Epithelial cell of esophagus (primary cell): ENCODE measurements at places on chromosomes 7 and 10.

- no peak for DNase-seq
Observed at GRCh38 chr7:122380992-122381391, 76.4 kb upstream of the FEZF1 start.

- no peak for DNase-seq
Observed at GRCh38 chr10:79579361-79579760, 19.2 kb upstream of the SFTPA2 start.

GRCh38 chr10:19902456-19902855 is 86.2 kb downstream of the PLXDC2 start:
- no peak for DNase-seq

DNA sequence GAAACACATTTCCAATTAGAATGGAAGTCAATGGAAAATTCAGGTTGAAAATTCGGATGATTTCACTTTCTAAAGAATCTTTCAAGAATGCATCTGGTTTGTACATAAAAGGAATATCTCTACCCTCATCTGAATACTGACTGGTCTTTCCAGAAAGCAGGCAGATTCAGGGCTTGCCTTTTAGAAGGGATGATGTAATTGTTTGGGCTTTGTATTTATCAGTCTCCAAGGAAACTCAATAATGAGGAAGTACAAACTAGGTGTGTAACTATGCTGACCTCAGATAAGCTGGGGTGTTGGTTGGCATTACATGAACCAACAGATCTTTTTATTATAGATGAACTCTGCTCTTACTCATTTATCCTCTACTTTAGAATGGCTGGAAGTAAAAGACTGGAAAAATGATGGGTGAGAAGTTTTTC is 24.1 kb downstream of the PDLIM1 start:
- DNase-seq: peak; percentile 97

GRCh38 chr7:38190011-38190410 is 12.0 kb downstream of the STARD3NL start:
- DNase-seq: peak; percentile 46

GRCh38 chr7:75905785-75906604 is 9.0 kb upstream of the POR start:
- peak; percentile 93 for DNase-seq

GRCh38 chr7:54837168-54837567 is 78.2 kb upstream of the SEC61G start:
- DNase-seq: no peak

GRCh38 chr7:2355705-2356008 is 1.0 kb downstream of the EIF3B start:
- DNase-seq: no peak

GRCh38 chr7:95264363-95264891 is 59.9 kb downstream of the PON1 start:
- peak; percentile 24 for DNase-seq

- DNase-seq: no peak
Observed at GRCh38 chr10:116741391-116742351, 695 bp downstream of the HSPA12A start.

DNA sequence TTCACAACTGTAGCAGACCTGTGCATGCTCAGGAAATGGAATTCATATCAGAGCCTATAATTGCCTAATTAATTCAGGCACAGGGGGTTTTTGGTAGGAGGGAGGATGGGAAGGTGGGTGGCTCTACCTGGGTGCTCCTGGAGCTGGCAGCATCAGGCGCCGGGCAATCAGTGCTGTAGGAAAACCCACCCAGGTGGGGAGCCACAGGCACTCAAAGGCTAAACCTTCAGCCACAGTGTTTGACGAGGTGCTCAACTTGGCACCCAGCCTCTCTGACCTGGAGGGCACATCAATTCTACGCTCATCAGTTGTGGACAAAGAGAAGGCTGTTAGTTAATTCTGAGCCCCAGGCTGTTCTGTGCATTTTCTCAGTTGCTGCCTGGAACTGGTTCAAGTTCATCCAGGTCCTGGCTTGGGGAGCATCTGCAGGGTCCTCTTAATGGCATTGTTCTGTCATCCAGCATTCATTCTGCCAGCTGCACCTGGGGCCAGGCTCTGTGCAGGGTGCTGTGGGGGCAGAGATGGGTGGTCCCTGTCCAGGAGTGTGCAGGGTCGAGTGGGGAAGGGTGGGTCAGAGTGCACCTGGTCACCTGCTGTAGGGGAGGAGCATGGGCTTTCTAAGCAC is 54.1 kb upstream of the NPTX2 start:
- no peak for DNase-seq

DNA sequence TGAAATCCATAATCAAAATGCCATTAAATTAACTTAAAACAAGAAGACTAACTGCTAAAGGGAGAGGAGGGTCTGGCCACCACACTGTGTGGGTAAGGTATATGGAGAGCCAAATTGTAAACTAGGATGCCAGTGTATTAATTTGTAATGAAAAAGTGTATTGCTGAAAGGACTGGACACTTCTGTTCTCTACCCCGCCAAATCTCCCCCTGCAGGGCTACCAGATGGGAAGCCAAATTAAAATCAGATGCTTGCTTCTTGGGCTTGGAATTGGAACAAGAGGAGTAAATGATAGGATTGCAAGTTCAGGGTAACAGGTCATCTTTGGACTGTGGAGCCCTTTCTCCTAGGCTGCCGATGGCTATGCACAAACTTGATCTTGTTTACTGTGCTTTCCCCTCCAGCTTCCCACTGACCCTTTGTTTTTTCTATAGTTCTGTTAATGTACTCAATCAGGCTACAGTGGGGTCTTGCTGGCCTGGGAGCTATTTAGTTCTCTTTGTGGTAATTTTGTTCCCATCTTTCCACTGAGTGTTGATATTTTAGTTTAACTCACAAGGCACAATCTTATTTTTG is 932.1 kb upstream of the C7orf33 start:
- no peak for DNase-seq

DNA sequence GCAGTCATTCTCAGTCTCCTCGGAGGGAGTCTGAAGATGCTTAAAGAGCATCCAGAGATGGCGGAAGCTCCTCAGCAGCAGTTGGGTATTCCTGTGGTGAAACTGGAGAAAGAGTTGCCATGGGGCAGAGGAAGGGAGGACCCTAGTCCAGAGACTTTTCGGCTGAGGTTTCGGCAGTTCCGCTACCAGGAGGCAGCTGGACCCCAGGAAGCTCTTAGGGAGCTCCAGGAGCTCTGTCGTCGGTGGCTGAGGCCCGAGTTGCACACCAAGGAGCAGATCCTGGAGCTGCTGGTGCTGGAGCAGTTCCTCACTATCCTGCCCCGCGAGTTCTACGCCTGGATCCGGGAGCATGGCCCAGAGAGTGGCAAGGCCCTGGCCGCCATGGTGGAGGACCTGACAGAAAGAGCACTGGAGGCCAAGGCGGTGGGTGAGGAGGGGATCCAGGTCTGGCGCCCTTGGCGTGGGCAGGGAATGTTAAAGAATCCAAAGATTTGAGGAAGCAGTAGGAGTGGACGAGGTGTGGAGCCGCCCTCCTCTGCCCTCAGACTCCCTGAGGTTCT is 2.9 kb downstream of the ZSCAN25 start:
- DNase-seq: no peak

GRCh38 chr10:114499116-114499515 is 94.8 kb upstream of the AFAP1L2 start:
- DNase-seq: no peak

DNA sequence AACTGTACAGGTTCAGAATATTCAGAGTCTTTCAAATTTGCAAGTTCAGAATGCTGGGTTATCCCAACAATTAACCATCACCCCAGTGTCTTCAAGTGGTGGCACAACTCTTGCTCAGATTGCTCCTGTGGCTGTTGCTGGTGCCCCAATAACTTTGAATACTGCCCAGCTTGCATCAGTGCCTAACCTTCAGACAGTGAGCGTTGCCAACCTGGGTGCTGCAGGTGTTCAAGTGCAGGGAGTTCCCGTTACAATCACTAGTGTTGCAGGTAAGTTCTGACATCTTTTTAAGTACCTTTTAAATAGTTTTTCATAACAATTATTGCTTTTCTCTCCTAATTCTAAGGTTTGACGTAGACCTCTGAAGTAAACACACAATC is 2.7 kb downstream of the SP4 start:
- DNase-seq: no peak

- DNase-seq: no peak
Observed at GRCh38 chr10:114102256-114102655, 58.6 kb downstream of the ADRB1 start.

DNA sequence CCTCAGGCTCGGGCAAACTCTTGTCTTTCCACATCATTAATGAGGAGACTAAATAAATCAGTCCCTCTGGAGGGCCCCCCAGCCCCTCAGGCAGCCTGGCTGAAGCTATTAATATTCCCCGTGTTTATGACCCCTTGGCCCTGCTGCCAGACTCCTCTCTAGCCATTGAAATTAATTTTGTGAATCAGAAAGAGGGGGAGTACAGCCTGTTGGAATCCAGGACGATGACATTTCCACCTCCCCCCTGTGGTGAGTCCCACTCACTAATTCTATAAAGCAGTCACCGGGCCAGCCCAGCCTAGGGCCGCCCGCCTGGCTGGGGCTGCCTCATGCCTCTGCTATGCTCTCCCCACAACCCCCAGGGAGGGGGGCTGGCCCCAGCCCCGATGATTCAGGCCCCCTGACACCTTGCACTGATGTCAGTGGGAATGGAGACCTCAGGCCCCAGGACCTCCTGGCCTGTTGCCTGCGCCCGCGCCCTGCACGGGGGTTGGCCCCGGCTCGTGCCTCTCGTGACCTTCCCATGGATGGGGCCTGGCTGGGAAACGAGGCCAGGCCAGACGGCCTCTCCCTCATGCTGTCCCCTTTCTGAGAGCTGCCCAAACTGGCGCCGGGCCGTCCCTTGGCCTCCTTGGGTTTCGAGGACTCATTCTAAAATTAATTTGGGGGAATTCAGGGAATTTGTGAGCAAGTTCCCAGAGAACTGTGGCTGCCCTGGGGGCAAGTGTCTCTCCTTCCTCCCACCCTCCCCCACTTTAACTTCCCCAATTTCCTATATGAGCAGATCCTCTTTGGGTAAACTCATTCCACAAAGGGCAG is 34.0 kb downstream of the TMEM270 start:
- peak; percentile 29 for DNase-seq

DNA sequence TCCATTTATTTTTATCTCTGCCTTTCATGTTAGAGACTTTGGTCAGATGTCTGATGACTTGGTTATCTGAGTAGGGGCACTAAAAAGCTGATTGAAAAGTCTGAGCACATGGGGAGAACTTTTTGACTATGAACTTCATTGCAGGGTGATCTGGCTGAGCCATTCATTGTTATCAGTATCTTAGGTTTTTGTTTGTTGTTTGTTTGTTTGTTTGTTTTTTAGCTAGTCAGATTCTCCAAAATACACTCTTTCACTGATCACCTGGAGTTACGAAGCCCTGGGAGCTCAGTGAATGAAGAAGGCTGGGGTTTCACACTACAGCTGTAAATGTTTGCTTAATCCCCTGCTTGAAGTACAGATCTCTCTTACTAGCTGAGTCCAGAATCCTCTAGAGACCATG is 28.6 kb upstream of the DLG5 start:
- no peak for DNase-seq

GRCh38 chr7:20236790-20237189 is 19.6 kb upstream of the MACC1 start:
- DNase-seq: peak; percentile 77

DNA sequence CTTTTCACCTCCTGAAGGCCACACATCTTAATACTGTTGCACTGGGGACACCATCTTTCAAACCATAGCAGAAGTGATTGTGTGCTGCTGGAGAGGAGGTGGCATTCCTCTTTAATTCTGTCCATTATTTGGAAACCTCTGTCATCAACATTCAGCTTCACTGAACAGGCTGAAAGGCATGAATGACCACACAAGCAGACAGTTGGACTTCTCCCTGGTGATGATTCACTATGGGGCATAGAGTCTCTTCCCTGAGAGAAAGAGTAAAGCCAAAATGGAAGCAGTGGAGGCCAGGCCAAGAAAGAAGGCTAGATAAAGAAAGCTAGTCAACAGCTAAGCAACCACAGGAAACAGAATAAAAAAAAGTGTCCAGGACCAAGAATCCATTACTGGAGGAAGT is 113.1 kb upstream of the VSTM2A start:
- DNase-seq: no peak

GRCh38 chr7:99449326-99449725 is 10.6 kb downstream of the CPSF4 start:
- no peak for DNase-seq

DNA sequence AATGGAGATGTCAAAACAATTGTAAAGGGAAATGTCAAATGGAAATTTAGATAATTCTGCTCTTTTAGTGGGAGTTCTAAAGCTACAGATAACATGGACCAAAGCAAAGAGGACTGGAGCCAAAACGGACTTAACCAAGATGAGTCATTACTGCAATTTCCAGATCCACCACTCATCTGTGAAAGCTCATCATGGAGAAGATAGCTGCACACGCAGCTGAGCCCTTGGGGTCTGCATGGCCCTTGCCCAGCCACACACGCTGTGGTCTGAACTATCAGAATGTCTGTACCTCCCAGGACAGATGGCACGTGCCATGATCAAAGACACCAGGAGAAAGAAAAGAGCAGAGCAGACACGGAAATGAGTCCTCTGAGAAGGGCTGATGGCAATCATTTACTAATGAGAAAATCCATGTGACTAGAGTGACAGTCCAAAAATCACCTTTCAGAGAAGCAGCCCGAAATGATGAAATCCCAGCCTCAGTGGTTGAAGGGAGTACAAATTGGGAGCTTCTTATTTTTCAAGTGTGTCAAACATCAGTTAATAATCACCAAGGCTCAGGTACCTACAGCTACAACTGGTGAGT is 177.9 kb upstream of the MGMT start:
- DNase-seq: no peak

GRCh38 chr7:11709196-11709595 is 122.8 kb downstream of the THSD7A start:
- peak; percentile 51 for DNase-seq

DNA sequence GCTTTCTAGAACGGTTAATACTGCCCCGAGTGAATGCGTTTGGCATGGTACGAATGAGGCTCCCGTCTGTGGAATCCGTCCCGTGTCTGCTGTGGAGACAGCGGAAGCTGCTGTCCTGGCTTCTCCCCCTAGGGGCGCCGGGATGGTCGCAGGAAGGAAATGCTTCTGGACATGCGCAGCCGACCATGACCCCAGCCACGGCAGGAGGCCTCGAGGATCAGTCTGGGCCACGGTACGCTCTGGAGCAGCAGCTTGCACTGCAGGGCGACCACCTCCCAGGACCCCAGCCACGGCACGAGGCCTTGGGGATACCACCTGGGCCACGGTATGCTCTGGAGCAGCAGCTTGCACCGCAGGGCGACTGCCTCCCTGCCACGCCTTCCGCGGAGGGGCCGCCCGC is 107.9 kb downstream of the CYTH3 start:
- DNase-seq: no peak

- peak; percentile 77 for DNase-seq
Observed at GRCh38 chr10:123995461-123996131, 97.8 kb downstream of the CHST15 start.
